ENCODE measurements at places on chromosomes 2 and 18.
A peak's percentile ranks its signal among the peaks of the same experiment; 100 is the strongest.

GRCh38 chr18:21915546-21915945 lies 175.0 kb downstream of the MIB1 start:
- no peak for DNase-seq

DNA sequence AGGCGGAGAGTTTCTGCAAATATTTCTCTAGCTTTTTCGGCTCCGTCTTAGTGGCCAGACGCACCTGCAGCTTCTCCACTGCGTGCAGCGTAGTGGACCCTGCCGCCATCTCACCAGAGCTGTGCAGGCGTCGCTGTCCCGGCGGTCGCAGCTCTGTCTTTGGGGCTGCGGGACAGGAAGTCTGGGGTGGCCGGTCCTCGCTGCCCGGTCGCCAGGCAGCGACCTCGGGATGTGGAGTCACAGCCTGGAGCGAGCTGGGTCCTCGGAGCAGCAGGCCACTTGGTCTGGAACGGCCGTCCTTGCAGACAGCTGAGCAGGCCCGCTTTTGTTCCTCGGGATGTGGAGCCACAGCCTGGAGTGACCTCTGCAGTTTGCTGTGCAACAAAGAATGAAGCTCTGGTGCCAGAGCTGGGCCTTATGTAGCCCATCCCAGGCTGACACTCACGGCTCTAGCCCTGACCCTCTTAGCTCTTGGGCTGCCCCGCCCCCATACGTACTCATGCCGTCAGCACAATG lies at the start of gene ELOA2:
ELOA2 (minus strand) TSS at position 466 of the 516 bp plus-strand sequence; CDS start at position 109, 357 bp downstream.
- no peak for DNase-seq

- DNase-seq = no peak
Observed at GRCh38 chr2:29691391-29691950, 229.9 kb downstream of the ALK start.

- DNase-seq = no peak
Observed at GRCh38 chr18:9095297-9096006, 7.0 kb upstream of the NDUFV2 start.

DNA sequence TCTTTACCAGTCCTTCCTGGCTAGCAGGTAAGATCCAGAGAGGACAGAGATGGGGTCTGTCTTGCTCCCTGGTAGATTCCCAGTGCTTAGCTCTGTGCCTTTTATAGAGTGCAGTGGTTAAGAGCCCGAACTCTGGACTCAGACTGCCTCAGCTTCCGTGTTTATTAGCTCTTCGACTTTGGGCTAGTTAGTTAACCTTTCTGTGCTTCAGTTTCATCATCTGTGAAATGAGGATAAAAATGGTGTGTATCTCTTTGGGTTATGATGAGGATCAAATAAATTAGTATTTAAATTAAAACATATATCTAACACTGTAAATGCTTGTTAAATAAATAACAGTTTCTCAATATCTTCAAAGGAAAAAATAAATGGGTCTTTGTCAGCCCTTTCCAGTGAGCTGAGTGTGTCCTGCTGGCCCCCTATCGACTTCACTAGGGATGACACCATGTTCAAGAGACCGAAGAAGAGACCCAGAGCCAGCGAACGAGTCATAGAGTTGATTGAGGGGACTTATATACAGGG lies 38.2 kb downstream of the CERS6 start:
- DNase-seq = no peak

- no peak for DNase-seq
Observed at GRCh38 chr18:9092665-9093064, 9.8 kb upstream of the NDUFV2 start.

DNA sequence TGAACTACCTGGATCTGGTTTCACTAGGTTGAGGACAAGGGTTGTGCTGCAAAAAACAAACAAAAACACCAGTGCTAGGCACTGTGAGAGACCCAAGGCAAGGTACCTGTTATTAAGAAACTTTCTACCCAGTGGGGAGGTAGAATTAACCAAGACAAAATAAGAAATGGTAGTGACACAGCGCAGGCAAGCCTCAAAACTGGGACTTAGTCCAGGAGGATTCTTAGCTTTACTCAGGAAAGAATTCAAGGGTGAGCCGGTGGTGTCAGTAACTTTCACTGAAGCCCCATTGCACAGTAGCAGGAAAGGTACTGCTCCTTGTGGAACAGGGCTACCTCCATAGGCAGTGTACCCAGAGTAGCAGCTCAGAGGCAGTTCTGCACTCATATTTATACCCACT lies 131.6 kb downstream of the SCG2 start:
- DNase-seq = no peak

DNA sequence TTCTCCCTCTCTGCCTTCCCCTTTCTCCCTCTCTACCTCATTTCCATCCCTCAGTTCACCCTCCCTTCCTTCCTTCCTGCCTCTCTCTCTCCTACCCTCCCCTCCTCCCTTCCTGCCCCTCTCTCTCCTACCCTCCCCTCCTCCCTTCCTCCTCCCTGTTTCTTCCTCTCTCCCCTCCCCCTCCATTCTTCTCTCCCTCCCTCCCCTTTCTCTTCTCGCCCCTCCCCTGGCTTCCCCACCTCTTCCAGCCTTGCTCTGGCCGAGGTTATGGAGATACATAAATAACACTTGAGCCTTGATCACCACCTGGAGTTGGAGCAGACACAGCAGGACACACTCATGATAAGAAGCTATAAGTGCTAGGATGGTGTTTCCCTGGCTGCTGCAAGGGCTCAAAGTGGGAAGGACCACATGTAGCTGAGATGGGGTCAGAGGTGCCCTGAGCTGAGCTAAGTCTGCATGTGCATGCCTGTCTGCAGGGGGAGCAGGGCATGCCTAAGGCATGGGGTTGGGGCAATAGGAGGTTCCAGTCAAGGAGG lies 326.1 kb upstream of the HS6ST1 start:
- DNase-seq = no peak

DNA sequence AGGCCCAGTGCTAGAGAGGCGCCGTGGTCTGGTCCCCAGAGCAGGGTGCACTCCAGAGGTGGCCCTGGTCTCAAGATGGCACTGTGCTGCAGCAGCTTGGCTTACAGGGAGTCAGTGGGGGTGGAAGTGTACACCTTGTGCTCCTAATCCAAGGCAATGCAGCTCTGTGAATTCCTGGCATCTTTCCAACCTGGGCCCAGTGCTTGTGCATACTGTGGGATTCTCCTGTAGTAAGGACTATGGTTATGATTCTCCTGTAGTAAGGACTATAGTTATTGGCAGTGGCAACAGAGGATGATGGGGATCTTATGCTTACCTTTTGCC lies 616.7 kb upstream of the REG3G start:
- no peak for DNase-seq

- no peak for DNase-seq
Observed at GRCh38 chr2:8710951-8711350, 29.1 kb downstream of the ID2 start.

DNA sequence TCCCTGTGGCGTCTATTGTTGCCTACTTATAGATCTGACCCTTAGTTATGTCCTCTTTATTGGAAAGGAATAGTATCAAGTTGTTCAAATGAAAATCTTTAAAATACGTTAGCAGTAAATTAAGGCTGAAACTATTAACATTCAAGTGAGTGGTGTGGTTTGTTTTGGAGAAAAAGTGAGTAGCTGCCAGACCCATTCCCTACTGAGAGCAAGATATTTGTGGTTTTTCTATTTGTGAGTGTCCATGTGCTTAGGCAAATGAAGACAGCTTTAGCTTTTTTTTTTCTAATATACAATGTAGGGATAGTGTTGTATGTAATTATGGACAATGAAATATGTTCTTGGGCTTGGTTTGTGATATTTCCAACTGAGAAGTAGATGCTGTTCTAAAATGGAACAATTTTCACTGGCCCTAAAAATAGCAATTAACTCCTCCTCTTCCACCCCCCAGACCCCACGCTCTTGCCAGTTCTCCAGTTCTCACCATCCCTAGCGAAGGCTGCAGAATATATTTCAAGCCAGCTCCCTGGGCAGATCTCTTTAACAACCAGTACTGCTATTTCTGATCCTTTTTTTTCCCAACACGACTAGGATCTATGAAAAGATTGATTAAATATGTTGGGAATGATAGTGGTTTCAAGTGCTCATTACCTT lies 83.1 kb downstream of the CCDC85A start:
- DNase-seq = no peak

GRCh38 chr2:139214801-139215200 lies 434.6 kb upstream of the NXPH2 start:
- DNase-seq = no peak

GRCh38 chr18:32026491-32027086 lies 8.0 kb downstream of the RNF125 start:
- DNase-seq = no peak

- no peak for DNase-seq
Observed at GRCh38 chr2:54904836-54905235, 145.4 kb downstream of the RTN4 start.

- DNase-seq = peak; percentile 98
Observed at GRCh38 chr18:22667616-22668422, 250.1 kb upstream of the CTAGE1 start.

- no peak for DNase-seq
Observed at GRCh38 chr2:237064203-237065070, 21.3 kb upstream of the COPS8 start.

- DNase-seq = no peak
Observed at GRCh38 chr2:237935740-237936452, 30.9 kb upstream of the UBE2F start.

DNA sequence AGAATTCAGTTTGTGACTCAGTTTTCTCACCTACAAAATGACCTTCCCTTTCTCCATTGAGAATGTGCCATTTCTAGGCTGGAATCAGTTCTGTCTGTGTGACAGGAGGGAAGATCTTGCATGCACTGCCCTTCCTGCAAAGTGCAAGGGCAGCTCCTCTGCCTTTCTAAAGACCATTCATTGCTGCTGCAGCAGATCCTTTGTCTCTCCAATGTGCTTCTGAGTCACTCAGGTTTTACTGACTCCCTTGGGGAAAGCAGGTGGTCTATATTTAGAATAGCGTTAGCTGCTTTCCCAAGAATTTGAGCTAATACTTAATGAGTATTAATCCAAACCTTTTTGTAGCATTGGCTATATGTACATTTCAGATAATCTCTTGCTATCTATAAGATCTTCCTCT lies 62.5 kb downstream of the DAW1 start:
- no peak for DNase-seq

- peak; percentile 42 for DNase-seq
Observed at GRCh38 chr18:55234366-55235093, 275.3 kb upstream of the CCDC68 start.

GRCh38 chr2:235612181-235612950 lies 118.5 kb downstream of the AGAP1 start:
- DNase-seq = no peak

DNA sequence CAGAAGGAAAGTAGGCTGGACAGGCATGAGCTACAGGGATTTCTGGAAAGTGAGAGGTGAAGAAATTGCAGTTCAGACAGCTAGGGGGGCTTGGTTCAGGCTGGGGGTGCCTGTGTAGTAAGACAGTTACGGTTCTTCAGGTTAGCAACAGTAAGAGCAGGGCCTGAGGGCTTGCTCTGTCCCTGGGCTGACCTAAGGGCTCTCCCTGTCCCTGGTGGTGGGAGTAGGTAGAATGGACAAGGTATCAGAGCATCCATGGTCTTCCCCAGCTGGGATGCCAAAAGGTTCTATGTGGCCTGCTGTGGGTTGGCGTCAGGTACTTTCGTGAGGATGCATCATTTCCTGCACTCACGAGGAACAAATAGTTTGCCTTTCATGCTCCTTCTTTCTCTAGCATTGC lies 34.6 kb upstream of the TACR1 start:
- DNase-seq = no peak

DNA sequence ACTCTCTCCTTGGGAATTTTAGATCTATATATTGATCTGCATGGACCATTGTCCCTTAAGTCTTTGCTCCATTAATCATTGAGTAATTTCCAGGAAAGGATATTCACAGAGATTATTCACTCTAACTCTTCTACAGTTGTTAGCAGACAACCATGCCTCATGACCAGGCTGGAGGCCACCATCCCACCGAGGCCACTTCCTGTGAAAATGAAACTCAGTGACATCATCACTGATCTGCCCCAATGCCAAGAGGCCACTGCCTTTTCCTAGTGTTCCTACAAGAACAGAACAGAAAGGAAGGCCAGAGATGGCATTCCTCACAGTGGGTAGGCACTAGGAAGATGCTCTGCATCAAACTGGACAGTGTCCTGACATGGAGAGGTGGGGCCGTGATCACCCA lies 161.3 kb downstream of the DTNA start:
- DNase-seq = no peak

DNA sequence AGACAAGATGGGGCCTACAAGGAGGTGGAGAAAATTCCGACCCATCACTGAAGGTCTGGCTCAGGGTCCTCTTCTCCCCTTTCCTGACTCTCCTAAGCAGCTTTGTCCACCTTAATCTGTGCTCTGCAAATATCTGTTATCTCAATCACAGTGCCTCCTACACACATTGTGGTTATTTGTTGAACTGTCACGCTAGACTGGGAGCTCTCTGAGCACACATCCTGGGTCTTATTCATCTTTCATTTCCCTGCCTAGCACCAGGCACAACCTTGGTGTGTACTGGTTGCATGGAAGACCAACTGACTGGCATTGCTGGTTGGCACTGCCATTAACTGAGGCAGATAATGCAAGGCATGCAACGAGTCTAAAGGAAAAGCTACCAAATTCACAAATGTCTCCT lies 122.9 kb upstream of the ST6GAL2 start:
- no peak for DNase-seq

DNA sequence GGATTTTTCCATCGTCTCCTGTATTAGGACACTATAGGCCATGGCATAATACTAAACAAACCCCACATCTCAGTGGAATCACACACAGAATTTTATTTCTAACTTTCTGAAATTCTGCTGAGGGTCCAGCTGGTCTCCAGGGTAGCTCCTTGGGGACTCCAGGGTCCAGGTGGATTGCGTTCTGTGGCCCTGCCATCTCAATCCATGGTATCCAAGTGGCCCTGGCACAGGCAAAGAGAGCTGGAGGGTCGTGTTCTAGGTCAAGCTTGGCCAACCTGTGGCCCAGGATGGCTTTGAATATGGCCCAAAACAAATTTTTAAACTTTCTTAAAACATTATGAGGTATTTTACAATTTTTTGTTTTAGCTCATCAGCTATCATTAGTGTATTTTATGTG lies 134.6 kb downstream of the CTIF start:
- DNase-seq = no peak

DNA sequence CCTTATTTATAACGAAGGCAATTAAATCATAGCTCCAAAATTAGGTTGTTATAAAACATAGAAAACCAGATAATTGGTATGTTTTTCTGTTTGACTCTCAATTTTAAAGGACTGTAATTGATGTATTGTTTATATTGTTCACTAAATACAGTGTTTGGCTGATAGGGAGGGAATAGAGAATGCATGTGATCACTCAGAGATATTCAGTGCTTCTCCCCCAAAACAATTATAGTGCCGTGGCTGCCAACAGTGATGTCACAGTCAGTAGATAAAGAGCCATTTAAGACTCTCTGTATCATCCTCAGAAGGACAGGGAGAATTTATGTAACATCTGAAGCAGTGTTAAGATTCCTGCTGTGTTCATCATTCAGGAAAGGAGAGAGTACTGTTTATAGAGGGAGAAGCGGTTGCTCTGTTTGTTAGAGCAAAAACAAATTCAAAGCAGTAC lies 69.6 kb downstream of the PHLPP1 start:
- DNase-seq = no peak

GRCh38 chr2:239719791-239720360 lies 305.3 kb downstream of the NDUFA10 start:
- no peak for DNase-seq

- no peak for DNase-seq
Observed at GRCh38 chr2:239285932-239286230, 114.9 kb downstream of the HDAC4 start.

All from HS-27A (cell line).